ENCODE measurements at places on chromosomes 11 and 22. TPM values are rescaled to one million over a fixed set of nuclear protein-coding genes. Genes with fewer than 3 reads are reported as not detected.
A peak's percentile ranks its signal among the peaks of the same experiment; 100 is the strongest.

Gene CHRM4
- 0.09 TPM for polyA plus RNA-seq

Gene NPAS4
- polyA plus RNA-seq = 0.28 TPM

Gene FCHSD2
- polyA plus RNA-seq = 22.8 TPM

Gene ARHGAP20
- polyA plus RNA-seq = 8.7 TPM

Gene DEPDC7
- polyA plus RNA-seq = 17.7 TPM

DNA sequence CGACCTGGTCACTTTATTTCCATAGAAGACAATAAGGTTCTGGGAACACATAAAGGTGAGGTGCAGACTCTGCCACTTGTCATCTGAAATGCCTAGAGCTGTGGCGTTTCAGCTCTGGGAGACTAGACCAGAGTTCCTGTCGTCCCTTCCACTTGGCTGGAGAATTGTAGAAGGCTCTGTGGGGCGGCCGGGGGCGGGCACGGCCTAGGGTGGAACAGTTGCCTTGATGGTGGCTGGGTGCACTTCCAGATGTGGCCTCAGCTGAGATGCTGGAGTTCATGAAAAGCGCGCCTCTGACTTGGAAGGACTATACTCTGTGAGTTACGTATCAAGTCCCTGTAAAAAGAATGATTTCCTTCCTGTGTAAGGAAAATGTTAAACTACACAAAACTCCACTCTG, 16.8 kb downstream of the TRMU start:
- no peak for DNase-seq

GRCh38 chr11:61805146-61805545, 11.7 kb downstream of the FADS1 start:
- no peak for DNase-seq

GRCh38 chr22:45533703-45534102, 31.0 kb downstream of the FBLN1 start:
- DNase-seq = no peak

- no peak for DNase-seq
These were observed 230.0 kb downstream of the SOX6 start for GRCh38 chr11:16126362-16126761.

DNA sequence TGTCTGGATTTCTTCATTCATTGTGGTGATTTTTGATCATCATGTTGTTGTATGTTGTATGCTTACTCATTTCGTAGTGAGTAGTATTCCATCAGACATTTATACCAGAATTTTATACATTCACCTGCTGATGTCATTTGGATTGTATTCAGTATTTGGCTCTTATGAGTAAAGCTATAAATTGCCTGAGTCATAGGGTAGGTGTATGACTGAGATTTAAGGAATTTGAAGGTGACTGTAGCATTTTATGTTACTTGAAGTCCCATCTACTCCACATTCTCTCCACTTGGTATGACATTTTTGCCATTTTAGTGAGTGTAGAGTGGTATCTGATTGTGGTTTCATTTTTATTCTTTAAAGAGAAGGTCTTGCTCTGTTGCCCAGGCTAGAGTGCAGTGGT, 548.2 kb downstream of the TBC1D22A start:
- no peak for DNase-seq

GRCh38 chr11:115408036-115408921, 95.9 kb downstream of the CADM1 start:
- peak; percentile 81 for DNase-seq

DNA sequence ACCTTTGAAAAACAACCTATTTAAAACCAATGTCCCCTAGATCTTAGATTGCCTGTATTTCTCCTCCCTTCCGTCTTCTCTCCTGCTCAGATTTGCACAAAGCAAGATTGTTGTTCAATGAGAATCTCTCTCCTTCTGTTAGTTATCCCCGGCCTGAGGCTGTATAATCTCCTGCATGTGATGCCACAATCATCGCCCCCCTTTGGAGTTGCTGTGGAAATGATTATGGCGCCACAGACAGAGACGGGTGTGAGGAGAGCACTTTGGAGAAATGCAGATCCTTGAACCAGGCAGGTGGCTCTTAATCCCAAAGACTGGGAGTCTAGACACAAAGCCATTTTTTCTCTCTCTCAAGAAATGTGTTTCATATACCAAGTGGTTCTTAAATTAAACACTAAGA, 941.3 kb downstream of the OPCML start:
- DNase-seq = no peak

GRCh38 chr11:126817096-126817495, 183.5 kb downstream of the KIRREL3 start:
- no peak for DNase-seq

GRCh38 chr22:35437049-35437448, 37.1 kb downstream of the MCM5 start:
- DNase-seq = no peak

DNA sequence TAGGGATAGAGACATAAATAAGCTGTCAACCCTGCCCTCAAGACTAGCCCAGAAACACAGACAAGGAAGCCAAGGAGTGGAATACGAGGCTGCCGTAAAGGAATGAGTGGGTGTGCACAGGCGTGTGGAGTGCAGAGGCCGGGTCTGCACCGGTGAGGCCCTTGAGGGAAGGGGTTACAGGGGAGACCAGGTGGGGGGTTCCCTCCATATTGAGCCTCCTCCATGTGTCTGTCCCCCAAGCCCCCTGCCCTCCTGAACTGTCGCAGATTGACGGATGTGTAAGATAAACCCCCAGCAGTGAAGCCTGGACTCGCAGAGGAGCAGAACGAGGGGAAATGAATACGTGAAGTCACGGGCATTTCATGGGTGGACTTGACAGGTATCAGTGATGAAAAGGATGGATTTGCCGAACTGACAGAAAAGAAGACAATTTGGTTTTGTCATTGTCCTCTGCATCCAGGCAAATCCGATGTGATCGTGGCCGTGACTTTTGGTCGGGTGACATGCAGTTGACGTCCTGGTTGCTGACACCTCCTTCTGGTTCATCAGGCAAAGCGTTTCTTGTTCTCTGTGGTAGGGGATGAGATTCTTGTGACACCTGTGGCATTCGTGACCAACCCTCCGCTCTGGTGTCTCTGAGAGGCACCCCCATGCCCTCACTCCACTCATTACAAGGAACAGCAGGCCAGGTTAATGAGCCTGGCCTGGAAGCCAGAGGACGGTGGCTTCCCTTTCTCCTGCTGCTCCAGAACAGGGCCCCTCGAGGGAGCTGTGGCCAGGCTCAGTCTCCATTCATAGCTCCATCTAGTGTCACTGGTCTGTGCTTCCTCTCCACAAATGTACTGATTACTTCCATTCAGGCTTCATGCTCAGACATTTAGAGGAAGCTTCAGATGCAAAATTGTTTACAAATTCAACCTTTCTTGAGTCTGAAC, 223.1 kb upstream of the B3GAT1 start:
- no peak for DNase-seq

DNA sequence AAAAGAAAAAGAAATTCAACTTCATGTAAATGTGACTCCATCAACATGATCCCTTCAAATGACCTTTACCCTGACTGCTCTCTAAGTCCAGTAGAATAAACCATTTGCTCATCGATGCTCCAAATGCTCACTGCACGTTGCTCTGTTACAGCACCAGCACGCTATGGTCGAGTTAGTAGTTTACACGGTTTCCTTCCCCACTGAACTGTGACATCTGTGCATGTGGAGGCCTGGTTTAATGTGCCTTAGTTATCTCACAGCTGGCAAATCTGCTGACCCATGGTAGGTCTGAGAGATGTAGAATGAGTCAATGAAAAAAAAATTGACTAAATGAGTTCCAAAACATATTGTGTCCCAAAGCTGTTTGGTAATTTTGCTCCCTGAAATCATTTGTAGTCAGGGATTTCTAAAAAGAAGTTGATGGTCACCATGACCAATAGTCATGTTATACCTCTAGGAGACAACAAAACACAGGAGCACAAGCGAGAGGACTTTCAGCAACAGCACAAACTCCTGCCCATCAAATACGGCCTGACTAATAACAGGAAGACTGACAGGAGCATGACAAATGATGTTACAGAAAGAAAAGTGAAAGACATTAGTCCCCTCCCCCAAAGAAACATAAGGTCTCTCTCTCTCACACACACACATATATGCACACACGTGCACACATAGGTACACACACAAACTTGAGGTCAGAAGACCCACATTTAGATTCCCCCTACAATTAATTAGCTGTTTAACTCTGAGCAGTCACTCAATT, 624.5 kb downstream of the OPCML start:
- DNase-seq = no peak

DNA sequence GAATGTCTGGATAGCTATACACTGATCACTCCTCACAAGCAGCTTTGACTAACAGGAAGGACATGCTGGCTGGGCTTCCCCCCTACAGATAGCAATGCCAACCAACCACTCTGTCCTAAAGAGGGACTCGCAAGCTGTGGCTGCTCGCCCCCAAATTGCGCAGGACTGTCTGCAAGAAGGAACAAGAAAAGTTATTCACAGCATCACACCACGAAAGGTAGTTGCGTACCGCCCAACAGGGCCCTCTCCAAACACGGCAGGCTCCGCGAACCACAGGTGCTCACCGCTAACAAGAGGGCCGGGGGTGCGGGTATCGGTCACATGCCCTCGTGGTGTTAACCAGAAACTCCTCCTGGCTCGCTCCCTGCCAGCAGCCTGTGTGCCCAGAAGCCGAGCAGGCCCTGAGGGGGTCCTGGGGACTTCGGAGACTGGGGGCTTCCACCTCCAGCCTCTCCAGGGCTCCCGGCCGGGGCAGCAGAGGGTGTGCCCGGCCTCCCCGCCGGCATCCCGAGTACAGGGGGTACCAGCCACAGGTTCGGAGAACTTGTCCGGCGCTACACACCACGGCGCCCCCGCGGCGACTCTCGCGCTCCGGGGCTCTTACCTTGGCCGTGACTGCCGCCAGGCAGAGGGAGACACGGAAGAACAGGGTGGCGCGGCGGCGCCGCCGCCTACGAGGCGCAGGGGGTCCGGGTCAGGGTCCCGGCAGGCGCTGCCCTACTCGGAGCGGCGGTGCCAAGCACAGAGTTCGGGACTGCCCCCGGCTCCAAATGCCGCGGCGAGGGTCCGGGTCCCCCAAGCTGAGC, 682 bp downstream of the LARGE1 start:
- no peak for DNase-seq

DNA sequence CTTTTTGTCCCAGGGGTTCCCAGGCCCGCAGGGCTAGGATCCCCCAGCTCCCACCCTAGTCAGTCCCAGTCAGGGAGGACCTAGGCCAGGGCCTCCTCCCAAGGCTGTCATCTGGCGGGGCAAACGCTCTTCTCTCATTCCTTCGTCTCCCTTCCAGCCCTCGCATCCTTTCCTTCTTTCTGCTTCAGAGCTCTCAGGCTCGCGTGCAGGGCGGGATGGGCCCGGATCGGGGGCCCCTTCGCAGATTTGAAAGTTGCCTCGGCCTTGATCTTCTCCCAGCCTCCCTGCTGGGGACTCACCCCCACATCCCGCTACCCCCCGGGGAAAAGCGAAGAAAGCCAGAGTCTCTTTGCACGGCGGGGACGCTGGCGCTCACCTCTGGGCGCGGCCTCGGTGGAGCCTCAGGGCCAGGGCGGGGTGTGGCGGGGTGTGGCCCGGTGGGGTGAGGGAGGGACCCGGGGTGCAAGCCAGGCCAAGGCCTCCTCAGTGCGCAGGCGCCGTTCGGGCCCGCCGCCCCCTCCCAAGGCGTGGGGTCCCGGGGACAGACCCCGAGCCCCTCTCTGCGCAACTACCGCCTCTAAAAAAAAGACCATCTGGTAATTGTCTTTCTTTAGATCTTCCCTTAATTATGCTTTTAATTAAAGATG, 14.8 kb upstream of the PAX6 start:
- DNase-seq = no peak

DNA sequence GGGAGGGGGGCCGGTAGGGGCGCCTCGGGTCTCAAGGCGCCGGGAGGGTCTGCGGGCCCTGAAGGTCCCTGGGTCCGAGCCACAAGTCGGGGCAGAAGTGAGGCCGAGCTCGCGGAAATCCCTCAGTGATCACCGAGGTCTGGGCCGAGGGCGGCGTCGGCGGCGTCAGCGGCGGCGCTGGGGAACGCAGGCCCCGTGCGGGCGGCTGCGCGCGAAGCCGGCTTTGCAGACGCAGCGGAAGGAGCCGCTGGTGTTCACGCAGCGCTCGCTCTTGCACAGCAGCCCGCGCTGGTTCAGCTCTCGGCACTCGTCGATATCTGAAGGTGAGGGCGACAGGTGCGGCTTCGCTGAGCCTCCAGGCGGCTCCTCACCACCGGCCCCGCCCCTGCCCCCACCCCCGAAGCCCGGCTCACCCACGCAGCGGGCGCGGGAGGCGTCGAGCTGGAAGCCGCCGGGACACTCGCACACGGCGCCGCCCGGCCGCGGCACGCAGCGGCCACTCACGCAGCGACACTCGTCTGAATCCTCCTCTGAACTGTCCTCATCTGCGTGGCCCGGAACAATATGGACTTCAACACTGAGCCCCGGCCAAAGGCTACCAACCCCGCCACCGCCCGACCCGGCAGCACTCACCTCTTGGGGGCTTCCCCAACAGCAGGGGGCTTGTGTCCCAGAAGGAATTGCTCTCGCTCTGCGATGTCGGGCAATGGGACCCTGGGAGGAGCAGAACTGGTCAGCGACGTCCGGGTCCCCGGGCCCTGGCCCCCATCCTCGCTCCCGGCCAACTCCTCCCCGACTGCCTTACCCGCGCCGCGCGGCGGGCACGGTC, 14.2 kb downstream of the SCYL1 start:
- no peak for DNase-seq

GRCh38 chr11:69773626-69774353, 1.4 kb downstream of the FGF4 start:
- no peak for DNase-seq

GRCh38 chr11:81444297-81444696, 1289.4 kb downstream of the FAM181B start:
- DNase-seq = no peak

DNA sequence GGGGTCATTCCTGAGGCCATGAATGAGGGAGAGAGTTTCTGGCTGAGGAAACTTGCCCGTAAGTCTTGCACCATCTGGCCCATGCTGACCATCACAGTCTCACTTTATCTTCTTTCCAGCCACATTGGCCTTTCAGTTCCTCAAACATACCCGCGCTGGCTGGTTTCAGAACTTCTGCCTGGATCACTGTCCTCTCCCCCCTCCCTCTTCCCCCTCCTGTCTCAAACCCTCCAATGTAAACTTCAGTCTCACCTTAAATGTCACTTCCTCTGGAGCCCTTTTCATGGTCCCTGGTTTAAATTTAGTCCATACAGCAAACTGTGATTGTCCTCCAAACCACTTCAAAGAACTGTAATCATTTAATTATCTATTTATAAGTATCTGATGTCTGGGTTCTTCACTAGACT, 3.7 kb upstream of the TMEM109 start:
- DNase-seq = no peak

DNA sequence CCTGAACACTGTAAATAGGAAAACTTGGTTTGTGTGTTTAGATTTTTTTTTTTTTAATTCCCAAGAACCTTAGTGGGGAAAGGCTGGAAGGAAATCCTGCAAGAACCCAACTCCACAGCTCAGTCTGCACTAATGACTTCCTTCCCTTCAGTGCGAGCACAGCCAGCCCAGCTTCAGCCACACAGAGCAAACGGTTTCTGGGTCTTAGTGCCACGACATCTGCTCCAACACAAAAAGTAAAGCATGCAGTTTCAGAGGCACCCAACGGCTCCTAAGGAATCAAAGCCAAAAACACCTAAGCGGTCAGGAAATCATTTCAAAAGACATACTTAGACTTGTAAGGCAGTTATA, 236.1 kb downstream of the TTC28 start:
- DNase-seq = peak; percentile 77
